RWPE2 (cell line): ENCODE measurements at places on chromosomes 7 and 10.

GRCh38 chr7:148964483-148965267, 63.6 kb downstream of the PDIA4 start:
- H3K4me3 ChIP-seq: no peak overlapping the region
- H3K27ac ChIP-seq: no peak overlapping the region
- no peaks in the 10 kb centered on the region for H3K36me3 ChIP-seq

GRCh38 chr10:35545878-35546590, 59.1 kb upstream of the GJD4 start:
- peak overlapping the region; percentile 65 for H3K27ac ChIP-seq
- H3K4me3 ChIP-seq: no peak overlapping the region
- DNase-seq: no peak
- peaks cover 21% of the 10 kb centered on the region for H3K4me1 ChIP-seq
- H3K36me3 ChIP-seq: peaks cover 15% of the 10 kb centered on the region

DNA sequence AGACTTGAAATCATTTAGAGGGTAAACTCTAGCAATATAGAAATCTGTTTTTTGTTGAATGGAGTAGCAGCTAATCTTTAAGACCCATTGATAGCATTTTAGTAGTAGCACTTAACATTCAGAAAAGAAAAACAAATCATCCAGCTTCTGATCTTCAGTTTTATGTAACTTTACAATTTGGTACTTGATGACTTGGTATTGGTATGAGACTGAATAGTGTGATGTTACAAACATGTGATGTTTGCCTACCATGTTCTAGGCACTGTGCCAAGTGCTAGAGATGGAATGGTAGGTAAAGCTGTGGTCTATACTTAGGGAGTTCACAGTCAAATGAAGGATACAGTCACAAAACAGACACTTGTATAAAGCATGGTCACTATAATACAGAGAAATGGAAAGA, 21.3 kb downstream of the ZEB1 start:
- H3K36me3 ChIP-seq: no peaks in the 10 kb centered on the region
- peaks cover 6% of the 10 kb centered on the region for H3K27me3 ChIP-seq
- H3K27ac ChIP-seq: no peak overlapping the region
- no peak for DNase-seq
- H3K4me3 ChIP-seq: no peak overlapping the region

GRCh38 chr7:831596-832166, 595 bp upstream of the SUN1 start:
- H3K36me3 ChIP-seq: peaks cover 23% of the 10 kb centered on the region
- peaks cover 56% of the 10 kb centered on the region for H3K4me1 ChIP-seq
- peak overlapping the region; percentile 98 for H3K27ac ChIP-seq
- H3K4me3 ChIP-seq: peak overlapping the region; percentile 9

DNA sequence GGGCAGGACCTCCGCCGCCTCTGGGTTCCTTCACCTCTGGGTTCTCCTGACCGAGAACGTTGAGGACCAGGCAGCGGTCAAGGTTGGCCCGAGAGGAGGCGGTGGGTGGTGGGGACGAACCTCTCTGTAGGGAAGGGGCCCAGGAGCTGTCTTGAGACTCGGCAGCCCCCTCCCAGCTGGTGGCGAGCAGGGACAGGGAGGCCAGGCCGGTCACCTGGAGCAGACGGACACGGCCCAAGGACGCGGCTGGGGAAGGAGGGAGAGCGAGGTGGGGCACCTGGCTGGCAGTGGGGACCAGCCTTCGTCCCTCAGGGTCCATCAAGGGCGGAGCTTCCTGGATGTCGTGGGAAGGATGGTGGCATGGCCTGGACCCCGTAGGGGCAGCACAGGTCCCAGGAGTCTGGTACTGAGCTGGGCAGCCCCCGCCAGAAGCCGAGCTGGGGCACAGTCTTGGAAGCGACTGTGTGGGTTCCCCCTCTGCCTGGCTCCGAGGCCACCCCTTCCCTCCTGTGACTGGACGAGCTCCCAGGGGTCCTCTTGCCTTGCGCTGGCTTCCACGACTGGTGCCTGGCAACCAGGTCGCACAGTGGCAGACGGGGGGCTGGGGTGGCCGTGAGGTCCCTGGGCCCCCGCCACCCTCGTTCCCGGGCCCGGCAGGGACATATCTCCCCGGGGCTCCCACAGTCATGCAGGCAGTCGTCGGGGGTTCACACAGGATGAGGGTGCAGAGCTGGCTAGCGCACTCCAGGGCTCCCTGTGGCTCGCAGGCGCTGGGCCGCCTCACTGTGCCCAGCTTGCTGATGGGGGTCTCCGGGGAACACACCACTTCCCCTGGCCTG, 89.9 kb downstream of the DNAJB6 start:
- no peak overlapping the region for H3K27ac ChIP-seq
- no peaks in the 10 kb centered on the region for H3K27me3 ChIP-seq
- no peak overlapping the region for H3K4me3 ChIP-seq
- H3K4me1 ChIP-seq: no peaks in the 10 kb centered on the region

DNA sequence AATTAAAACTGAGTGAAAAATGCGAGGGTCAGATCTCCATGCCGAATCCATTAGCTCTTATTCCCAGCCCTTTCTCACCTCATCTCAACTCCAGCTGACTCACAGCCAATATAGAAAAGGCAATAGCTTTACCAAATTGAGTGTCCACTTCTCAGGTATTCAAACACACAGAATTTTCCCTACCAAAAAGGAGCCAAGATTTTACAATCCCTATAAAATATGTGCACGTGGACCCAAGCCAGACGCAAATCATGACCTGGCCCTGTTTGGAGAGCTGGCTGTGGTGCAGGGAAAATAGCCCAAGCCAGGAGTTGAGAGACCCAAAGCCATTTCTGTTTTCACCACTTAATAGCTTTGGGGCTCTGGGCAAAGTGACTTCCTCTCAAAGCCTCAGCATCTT, 379.7 kb upstream of the AUTS2 start:
- H3K27ac ChIP-seq: no peak overlapping the region
- H3K27me3 ChIP-seq: no peaks in the 10 kb centered on the region
- no peaks in the 10 kb centered on the region for H3K4me1 ChIP-seq
- H3K4me3 ChIP-seq: no peak overlapping the region
- no peaks in the 10 kb centered on the region for H3K36me3 ChIP-seq

- no peak for DNase-seq
- no peaks in the 10 kb centered on the region for H3K27me3 ChIP-seq
- H3K4me1 ChIP-seq: peaks cover 19% of the 10 kb centered on the region
Observed at GRCh38 chr10:60666221-60666620, 112.1 kb upstream of the CDK1 start.

- H3K36me3 ChIP-seq: no peaks in the 10 kb centered on the region
- no peak overlapping the region for H3K4me3 ChIP-seq
- H3K4me1 ChIP-seq: peaks cover 21% of the 10 kb centered on the region
Observed at GRCh38 chr10:113958631-113959382, 84.9 kb upstream of the ADRB1 start.

DNA sequence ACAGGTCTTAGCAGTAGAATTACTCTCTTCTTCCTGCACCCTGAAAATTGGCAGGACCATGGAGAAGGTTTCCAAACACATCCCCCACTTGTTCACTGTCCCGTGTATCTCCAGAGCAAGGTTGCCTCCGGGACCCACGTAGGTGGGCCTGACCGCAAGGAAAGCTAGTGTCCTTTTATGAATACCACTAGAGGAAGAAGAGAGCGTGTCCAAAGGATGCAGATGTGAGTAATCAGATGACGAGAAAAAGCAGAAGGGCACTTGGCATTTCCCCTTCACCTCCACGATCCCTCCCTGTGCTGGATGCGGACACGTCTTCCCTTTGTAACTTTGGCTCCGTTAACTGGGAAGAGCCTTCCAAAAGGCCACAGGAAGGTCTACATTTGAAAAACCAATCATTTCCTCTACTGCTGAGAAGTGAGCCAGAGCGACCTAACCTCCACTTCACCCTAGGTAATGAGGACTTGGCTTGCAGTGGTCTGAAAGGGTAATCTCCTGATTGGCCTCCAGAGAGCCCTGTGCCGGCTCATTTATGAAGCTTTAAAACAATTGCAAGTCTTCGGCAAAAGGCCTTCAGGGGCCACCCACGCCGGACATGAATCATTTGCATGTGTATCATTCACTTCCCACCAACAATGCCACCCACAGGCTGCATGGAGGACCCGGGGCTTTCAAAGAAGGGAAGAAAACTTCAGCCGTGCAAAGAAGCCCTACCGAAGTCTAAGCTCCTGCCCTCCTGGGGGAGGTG, 55.4 kb downstream of the LYZL1 start:
- no peak overlapping the region for H3K4me3 ChIP-seq
- H3K27ac ChIP-seq: no peak overlapping the region

DNA sequence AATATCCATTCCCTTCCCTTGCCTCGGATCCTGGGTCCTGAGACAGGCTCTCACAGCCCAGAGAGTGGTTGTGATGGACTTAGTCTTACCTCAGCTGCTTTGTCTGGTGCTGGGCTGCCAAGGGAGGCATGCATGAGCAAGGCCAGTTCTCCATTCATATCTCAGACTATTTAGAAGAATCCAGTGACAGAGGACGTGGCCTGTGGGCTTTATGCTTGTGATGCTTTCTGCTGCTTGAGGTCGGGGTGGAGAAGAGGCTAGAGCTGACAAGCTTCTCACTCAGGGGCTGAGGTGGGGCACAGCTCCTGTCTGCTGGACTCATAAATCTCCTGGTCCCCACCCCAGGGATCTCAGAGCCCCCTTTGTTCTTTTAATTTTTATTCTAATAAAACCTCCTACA, 66.8 kb downstream of the DNAJC12 start:
- no peaks in the 10 kb centered on the region for H3K4me1 ChIP-seq
- no peaks in the 10 kb centered on the region for H3K27me3 ChIP-seq
- H3K36me3 ChIP-seq: no peaks in the 10 kb centered on the region
- DNase-seq: no peak

- DNase-seq: no peak
- no peaks in the 10 kb centered on the region for H3K36me3 ChIP-seq
- H3K27ac ChIP-seq: no peak overlapping the region
- no peaks in the 10 kb centered on the region for H3K27me3 ChIP-seq
- H3K4me1 ChIP-seq: no peaks in the 10 kb centered on the region
- H3K4me3 ChIP-seq: no peak overlapping the region
Observed at GRCh38 chr10:17880601-17881000, 71.1 kb upstream of the SLC39A12 start.

DNA sequence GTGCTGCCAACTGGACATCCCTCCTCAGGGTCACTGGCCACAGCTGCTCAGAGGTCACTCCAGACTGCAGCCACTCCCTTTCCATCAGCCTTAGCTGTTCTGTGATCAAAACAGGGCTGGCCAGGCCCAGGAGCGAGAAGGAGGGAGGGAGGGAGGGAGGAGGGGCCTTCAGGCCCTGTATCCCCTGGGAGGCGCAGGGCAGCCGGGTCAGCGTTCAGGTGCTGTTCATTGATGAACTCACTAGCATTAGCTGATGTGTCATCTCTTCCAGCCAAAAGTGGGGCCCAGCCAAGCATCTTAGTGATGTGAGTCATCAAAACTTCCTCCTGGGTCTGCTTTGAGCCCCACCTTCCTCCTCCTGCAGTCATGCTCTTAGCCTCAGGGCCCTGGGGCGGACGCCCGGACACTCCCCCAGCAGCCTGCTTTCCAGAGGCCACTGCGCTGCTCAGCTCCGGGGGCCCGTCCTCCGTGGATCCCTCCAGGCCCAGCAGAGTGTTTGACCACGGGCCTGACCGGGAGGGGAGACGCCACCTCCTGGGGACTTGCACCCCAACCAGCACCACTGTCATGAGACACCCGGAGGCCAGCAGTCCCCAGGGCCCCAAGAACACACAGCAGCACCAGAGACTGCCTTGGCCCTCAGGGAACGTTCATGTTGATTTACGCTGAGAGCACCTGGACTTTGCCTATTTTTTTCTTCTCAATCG, 149.2 kb downstream of the PRKAG2 start:
- peaks cover 16% of the 10 kb centered on the region for H3K4me1 ChIP-seq
- H3K27me3 ChIP-seq: no peaks in the 10 kb centered on the region
- DNase-seq: peak; percentile 98

- no peak for DNase-seq
- H3K4me1 ChIP-seq: no peaks in the 10 kb centered on the region
- no peaks in the 10 kb centered on the region for H3K36me3 ChIP-seq
- peaks cover 42% of the 10 kb centered on the region for H3K27me3 ChIP-seq
Observed at GRCh38 chr7:70698219-70698832, 433.6 kb upstream of the GALNT17 start.

- no peaks in the 10 kb centered on the region for H3K36me3 ChIP-seq
- no peaks in the 10 kb centered on the region for H3K4me1 ChIP-seq
- DNase-seq: no peak
- H3K4me3 ChIP-seq: no peak overlapping the region
- no peaks in the 10 kb centered on the region for H3K27me3 ChIP-seq
- no peak overlapping the region for H3K27ac ChIP-seq
Observed at GRCh38 chr10:129481641-129482040, 14.6 kb downstream of the MGMT start.

DNA sequence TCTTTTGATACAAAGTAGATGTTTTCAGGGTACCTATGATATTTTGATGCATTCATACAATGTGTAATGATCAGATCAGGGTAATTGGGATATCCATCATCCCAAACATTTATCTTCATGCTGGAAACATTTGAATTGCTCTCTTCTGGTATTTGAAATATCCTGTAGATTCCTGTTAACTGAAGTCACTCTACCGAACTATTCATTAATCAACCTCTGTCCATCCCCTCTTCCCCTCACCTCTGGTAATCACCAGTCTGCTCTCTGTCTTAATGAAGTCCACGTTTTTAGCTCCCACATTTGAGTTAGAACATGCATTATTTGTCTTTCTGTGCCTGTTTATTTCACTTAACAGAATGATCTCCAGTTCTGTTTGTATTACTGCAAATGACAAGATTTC, 11.3 kb downstream of the MTG1 start:
- no peak overlapping the region for H3K27ac ChIP-seq
- H3K4me1 ChIP-seq: no peaks in the 10 kb centered on the region
- H3K27me3 ChIP-seq: no peaks in the 10 kb centered on the region
- H3K36me3 ChIP-seq: peaks cover 63% of the 10 kb centered on the region

DNA sequence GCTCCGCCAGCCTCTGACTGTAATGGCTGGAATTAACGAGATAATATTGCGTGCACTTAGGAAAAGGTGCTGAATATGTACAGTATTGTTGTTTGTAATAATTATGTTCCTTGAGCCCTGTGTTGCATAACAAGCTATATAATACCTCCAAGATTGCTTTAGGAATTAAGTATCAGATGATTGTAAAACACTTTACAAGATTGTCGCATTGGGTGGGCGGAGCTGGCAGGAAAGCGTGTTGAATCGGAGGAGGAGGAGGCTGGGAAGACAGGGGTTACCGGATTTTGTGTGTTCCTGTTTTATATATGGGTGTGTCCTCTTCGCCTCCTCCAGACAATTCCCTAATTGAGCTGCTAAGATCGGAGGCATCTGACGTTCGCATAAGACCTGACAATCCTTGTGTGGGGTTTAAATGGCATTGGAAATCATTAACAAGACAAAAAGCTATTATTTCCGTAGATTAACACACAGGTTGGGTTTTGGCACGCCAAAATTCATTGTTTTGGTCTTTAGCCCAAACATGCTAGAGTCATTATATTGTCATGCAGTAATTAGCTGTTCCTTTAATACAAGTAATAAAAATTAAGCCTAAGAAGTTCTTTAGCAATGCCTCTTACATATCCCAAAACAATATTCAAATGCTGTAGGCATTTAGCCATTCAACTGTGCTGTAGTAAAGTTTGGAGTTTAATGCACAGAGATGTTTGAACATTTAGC, 192.9 kb upstream of the SH2B2 start:
- DNase-seq: no peak
- H3K4me3 ChIP-seq: no peak overlapping the region
- no peaks in the 10 kb centered on the region for H3K36me3 ChIP-seq
- H3K27ac ChIP-seq: no peak overlapping the region
